ENCODE measurements at places on chromosomes 12 and 14. TPM values are rescaled to one million over a fixed set of nuclear protein-coding genes. Genes with fewer than 3 reads are reported as not detected.

DNA sequence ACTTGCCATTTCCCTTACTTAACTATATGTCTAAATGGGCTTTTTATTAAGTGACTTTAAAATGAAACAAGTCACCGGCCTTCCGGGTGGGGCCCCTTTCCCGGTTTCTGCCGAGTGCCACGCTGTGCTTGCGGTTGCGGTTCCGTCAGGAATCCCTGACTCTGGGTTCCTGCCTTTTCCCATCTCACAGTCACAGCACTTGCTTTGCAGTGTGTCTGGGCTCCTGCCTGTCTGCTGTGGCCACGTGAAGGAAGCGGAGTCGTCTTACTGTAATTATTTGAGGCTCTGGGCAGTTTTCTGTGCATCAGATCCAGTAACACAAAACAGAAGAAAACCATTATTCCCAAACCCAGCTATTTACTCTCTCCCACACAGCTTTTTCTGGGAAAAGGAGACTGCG lies 44.0 kb upstream of the FRMD6 start:
- H3K27me3 ChIP-seq: peaks cover 6% of the 10 kb centered on the region
- no peaks in the 10 kb centered on the region for H3K36me3 ChIP-seq
- no peak for DNase-seq

DNA sequence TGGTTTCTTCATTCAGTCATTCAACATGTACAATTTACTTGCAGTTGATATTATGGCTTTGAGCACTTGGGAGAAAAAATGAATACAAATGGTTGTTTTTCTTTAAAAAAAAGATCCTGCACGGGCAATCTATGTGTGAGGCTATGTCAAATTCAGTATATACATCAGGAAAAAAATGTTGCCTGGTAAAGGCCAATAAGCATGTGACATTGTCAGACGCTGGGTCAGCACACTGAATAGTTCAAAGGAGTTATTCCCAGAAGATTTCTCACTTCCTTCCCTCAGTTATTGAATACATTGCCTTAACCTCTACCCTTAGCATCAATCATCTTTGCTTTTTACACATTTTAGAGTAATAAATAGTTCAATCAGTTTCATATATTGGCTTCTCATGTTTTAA lies 319.2 kb downstream of the NUAK1 start:
- no peak for DNase-seq
- H3K36me3 ChIP-seq: no peaks in the 10 kb centered on the region
- H3K4me3 ChIP-seq: no peak overlapping the region

GRCh38 chr14:69650948-69651369 lies 39.6 kb downstream of the SUSD6 start:
- H3K4me3 ChIP-seq: peak overlapping the region; percentile 23
- no peak for DNase-seq
- H3K27me3 ChIP-seq: no peaks in the 10 kb centered on the region
- peaks cover 66% of the 10 kb centered on the region for H3K4me1 ChIP-seq
- no peak overlapping the region for H3K27ac ChIP-seq

DNA sequence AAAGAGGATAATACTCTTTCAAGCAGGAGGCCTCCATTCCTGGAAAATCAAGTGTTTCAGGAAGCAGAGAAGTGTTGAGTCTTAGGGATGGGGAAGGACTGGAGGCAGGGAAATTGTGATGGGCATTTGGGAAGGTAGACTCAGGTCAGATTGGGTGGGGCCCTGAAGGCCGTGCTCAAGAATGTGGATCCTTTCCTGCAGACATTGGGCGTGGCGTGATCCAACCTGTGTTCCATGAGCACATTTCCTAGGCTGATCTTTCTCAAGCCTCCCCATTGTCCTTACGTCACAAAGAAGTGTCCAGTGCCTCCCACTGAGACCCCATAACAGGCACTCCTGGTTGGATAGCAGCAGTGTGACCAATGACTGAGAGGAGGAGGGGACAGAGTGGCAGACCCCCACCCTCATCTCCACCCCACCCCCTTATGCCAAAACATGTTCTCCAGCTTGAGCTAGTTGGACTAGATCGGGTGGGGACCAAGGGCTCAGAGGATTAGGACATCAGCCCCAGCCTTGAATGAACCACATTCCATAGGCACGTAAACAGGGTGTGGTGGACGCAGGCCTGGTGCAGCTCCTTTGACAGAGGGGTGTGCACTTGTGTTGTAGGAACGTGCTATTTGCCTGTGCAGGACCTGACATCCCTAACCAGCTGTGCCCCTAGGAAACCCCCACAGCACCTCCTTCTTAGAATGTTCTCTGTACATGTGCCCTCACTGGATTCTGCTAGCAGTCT lies 76.8 kb downstream of the TTC9 start:
- H3K27me3 ChIP-seq: peaks cover 7% of the 10 kb centered on the region
- no peak for DNase-seq
- no peak overlapping the region for H3K27ac ChIP-seq
- no peaks in the 10 kb centered on the region for H3K36me3 ChIP-seq
- no peak overlapping the region for H3K4me3 ChIP-seq

- no peaks in the 10 kb centered on the region for H3K36me3 ChIP-seq
- no peak overlapping the region for H3K4me3 ChIP-seq
- H3K27me3 ChIP-seq: no peaks in the 10 kb centered on the region
- H3K4me1 ChIP-seq: no peaks in the 10 kb centered on the region
- DNase-seq: no peak
Observed at GRCh38 chr12:115303723-115304309, 619.8 kb upstream of the TBX3 start.

- no peak overlapping the region for H3K27ac ChIP-seq
- H3K27me3 ChIP-seq: no peaks in the 10 kb centered on the region
- peak overlapping the region; percentile 93 for H3K4me3 ChIP-seq
- H3K36me3 ChIP-seq: no peaks in the 10 kb centered on the region
- peaks cover 42% of the 10 kb centered on the region for H3K4me1 ChIP-seq
Observed at GRCh38 chr12:27012982-27013255, 1.3 kb downstream of the TM7SF3 start.

DNA sequence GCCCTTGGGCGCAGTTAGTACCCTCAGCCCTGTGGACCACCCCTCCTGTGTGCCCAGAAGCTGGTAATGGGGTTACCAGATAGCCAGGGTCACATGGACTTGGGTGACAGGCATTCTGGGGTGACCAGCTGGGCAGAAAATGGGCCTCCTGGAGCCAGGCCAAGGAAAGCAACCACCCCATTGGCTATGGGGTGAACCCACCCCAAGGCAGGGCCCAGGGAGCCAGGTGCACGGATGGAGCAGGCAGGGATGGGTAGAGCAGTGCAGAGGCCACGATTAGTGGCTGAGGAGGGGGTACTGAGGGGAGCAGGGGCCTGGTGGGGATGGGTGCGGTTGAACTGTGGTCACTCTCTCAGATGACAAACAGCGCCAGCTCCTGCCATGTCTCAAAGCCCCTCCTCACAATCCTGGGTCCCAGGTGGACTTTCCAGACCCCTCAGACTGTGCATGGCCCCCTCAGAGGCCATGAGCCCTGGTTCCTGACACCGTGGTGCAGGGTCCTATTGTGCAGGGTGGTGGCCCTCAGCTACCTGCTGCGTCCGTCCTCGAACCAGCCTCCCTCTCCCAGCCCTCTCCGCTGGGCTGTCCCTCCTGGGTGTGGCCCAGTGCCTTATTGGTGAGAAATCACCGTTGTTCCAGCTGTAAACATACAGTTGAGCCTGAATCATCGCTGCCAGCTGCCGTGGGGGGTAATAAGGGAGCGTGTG lies 23.4 kb upstream of the BEGAIN start:
- no peak overlapping the region for H3K27ac ChIP-seq
- DNase-seq: no peak
- no peaks in the 10 kb centered on the region for H3K4me1 ChIP-seq
- no peak overlapping the region for H3K4me3 ChIP-seq

GRCh38 chr12:4118017-4118510 lies 155.5 kb upstream of the CCND2 start:
- H3K4me1 ChIP-seq: peaks cover 52% of the 10 kb centered on the region
- DNase-seq: no peak
- H3K36me3 ChIP-seq: no peaks in the 10 kb centered on the region
- H3K27ac ChIP-seq: peak overlapping the region; percentile 66
- H3K4me3 ChIP-seq: peak overlapping the region; percentile 76
- H3K27me3 ChIP-seq: no peaks in the 10 kb centered on the region

GRCh38 chr12:129373746-129374145 lies 520.5 kb downstream of the GLT1D1 start:
- DNase-seq: no peak
- no peak overlapping the region for H3K4me3 ChIP-seq
- H3K4me1 ChIP-seq: no peaks in the 10 kb centered on the region
- H3K27ac ChIP-seq: no peak overlapping the region
- H3K36me3 ChIP-seq: no peaks in the 10 kb centered on the region

DNA sequence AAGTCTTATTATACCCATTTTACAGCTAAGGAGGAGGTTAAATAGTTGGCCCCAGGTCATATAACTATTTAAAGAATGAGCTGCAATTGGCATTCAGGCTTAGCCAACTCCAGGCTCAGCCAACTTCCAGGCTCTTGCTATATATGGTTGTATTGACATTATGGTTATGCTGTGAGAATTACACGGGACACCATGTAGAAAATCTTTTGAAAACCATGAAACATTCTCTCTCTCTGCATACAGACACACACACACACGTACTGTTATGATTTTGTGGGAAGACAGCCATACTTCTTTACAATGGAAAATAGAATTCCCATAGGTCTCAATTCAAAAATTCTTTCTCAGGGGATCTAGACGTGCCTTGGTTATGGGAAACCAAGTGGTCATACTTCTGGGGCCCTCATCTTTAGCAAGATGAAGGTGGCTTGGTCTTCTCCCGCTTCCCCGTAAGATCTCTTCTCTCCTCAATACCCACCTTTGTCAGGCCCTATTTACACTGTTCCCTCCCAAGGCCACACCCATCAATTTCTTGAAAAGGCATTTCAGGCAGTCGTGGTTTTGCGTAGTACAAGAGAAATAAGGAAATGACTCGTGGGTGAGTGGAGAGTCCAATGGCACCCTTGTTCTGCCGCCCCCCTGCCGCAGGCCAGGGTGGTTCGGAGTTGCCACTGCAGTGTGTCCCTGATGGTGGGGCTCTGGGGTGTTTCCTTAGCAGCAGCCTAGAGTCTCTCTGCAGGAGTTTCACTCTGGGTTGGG lies 10.0 kb upstream of the GPRC5A start:
- H3K27ac ChIP-seq: no peak overlapping the region
- H3K4me3 ChIP-seq: no peak overlapping the region
- no peaks in the 10 kb centered on the region for H3K36me3 ChIP-seq
- DNase-seq: peak; percentile 68
- H3K27me3 ChIP-seq: no peaks in the 10 kb centered on the region

GRCh38 chr12:14417715-14418114 lies 52.2 kb downstream of the ATF7IP start:
- peak overlapping the region; percentile 71 for H3K27ac ChIP-seq
- H3K4me3 ChIP-seq: peak overlapping the region; percentile 78
- peak; percentile 75 for DNase-seq
- H3K36me3 ChIP-seq: peaks cover 20% of the 10 kb centered on the region
- no peaks in the 10 kb centered on the region for H3K27me3 ChIP-seq
- H3K4me1 ChIP-seq: peaks cover 41% of the 10 kb centered on the region

GRCh38 chr14:105155681-105156413 lies 12.7 kb downstream of the JAG2 start:
- no peak overlapping the region for H3K4me3 ChIP-seq
- H3K4me1 ChIP-seq: no peaks in the 10 kb centered on the region
- no peaks in the 10 kb centered on the region for H3K27me3 ChIP-seq
- H3K27ac ChIP-seq: no peak overlapping the region
- no peaks in the 10 kb centered on the region for H3K36me3 ChIP-seq

GRCh38 chr14:99467336-99468078 lies 13.2 kb downstream of the SETD3 start:
- H3K4me3 ChIP-seq: no peak overlapping the region
- no peaks in the 10 kb centered on the region for H3K4me1 ChIP-seq
- H3K27ac ChIP-seq: no peak overlapping the region
- no peak for DNase-seq
- H3K36me3 ChIP-seq: peaks cover 29% of the 10 kb centered on the region

DNA sequence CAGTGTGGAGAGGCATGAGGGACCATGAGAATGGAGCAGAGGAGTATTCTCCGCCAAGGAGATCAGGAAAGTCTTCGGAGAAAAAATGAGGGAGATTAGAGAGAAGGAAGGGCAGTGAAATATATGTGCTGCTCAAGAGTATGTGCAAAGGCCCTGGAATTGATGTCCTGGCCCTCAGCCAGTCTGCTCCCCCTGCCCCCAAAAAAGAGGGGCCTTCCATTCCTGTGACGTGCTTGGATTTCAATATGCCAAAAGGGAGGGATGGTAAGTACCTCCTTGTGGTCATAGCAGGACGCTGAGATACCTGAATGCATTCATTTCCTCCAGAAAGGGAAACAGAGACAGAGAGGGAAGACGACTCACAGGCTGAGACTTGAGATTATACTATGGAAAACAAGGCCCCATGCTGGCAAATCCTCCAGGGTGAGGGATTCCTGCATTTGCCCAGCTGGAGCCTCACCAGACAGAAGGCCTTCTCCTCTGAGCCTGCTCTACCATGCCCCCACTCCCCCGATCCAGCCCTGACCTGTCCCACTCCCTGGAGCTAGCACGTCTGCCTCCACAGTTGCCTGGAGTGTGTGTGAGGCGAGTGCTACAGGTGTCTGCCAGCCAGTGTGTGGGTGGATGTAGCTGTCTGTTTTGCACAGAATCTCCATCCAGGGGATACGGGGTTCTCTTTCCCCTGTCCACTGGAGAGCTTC lies 3.9 kb upstream of the RARG start:
- peak overlapping the region; percentile 37 for H3K4me3 ChIP-seq
- H3K4me1 ChIP-seq: peaks cover 60% of the 10 kb centered on the region
- H3K27ac ChIP-seq: peak overlapping the region; percentile 70
- H3K27me3 ChIP-seq: no peaks in the 10 kb centered on the region
- no peak for DNase-seq
- H3K36me3 ChIP-seq: no peaks in the 10 kb centered on the region

DNA sequence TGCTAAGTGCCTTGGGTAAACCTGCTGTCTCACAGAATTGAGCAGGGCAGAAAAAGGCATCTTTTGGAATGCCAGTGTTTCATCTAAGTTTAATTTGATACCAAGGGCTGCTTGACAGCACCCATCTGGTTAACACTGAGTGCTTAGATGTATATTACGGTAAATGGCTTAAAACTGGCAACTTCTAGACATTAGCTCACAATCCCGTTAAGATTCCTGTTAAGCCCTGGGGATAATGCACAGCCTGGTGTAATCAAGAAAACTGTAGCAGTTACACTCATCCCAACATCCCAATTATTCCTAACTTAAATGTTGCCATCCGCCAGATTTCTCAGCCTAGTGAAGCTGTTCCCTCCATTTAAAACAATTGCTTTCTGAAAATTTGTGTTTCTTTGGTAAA lies 29.9 kb downstream of the PPFIBP1 start:
- H3K27ac ChIP-seq: no peak overlapping the region
- DNase-seq: no peak
- no peak overlapping the region for H3K4me3 ChIP-seq
- no peaks in the 10 kb centered on the region for H3K36me3 ChIP-seq
- no peaks in the 10 kb centered on the region for H3K4me1 ChIP-seq
- no peaks in the 10 kb centered on the region for H3K27me3 ChIP-seq

The PRPH gene
- not detected for total RNA-seq

The EGLN3 gene
- total RNA-seq: 1.4 TPM

The SLC38A4 gene
- total RNA-seq: not detected

The C12orf56 gene
- 0.15 TPM for total RNA-seq

The POTEM gene
- not detected for total RNA-seq
